ENCODE measurements at places on chromosomes 2 and 18.
A peak's percentile ranks its signal among the peaks of the same experiment; 100 is the strongest.

- no peak for DNase-seq
Measured at GRCh38 chr2:15624903-15625302, 33.2 kb downstream of the DDX1 start.

- no peak for DNase-seq
Measured at GRCh38 chr2:25379535-25379934, 37.8 kb upstream of the DNMT3A start.

GRCh38 chr2:172181840-172182239 is 79.1 kb upstream of the DLX2 start:
- no peak for DNase-seq

DNA sequence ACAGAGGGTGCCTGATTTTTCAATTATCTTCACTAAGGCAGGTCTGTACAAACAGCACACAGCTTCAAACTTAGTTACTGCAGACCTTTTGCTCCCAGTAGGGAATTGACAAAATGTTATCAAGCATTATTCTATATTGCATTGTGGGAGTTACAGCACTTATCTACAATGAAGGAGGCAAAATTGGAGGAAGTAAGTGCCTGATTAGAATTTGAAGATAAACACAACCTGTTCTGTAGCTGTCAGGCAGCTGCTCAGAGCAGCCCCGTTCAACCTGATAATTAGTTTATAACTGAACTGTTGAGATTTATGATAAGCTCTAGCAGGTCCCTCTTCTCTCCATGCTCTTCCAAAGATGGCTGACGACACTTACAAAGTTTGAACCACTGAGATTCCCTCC is 364.4 kb upstream of the CYRIA start:
- DNase-seq, result peak; percentile 26

GRCh38 chr2:27795868-27796277 is 24.4 kb downstream of the MRPL33 start:
- DNase-seq, result no peak

- no peak for DNase-seq
Measured at GRCh38 chr2:229348128-229348527, 77.0 kb upstream of the PID1 start.

- DNase-seq, result no peak
Measured at GRCh38 chr18:59810183-59810582, 89.6 kb upstream of the PMAIP1 start.

GRCh38 chr2:143473216-143473615 is 344.0 kb downstream of the ARHGAP15 start:
- no peak for DNase-seq

GRCh38 chr2:75788902-75789301 is 78.2 kb upstream of the GCFC2 start:
- no peak for DNase-seq

DNA sequence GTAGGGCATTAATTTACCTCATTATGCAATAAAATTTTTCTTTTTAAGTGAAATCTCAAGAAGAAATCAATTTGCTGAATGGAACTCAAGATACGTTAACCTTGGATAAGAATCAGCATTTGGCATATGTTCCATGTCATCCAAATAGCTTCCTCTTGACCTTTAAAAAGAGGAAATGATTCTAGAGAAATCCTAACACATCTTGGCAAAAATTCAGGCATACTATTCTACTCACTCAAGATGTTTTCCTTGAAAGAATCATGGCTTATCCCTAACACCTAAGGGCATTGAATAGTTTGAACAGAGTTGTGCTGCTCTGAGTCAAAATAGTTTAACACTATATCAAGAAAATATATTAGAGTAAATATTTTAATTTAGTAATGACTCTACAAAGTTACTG is 678.0 kb downstream of the EPHA4 start:
- no peak for DNase-seq

DNA sequence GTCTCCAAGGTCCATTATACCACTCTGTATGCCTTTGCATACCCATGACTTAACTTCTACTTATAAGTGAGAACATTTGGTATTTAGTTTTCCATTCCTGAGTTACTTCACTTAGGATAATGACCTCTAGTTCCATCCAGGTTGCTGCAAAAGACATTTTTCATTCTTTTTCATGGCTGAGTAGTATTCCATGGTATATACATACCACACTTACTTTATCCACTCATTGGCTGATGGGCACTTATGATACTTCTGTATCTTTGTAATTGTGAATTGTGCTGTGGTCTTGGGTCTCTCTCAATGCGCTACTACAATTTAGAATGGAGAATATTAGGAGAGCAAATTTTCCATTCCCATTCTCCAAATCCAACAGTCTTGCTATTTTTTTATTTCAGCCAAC is 76.4 kb downstream of the ZRANB3 start:
- no peak for DNase-seq

DNA sequence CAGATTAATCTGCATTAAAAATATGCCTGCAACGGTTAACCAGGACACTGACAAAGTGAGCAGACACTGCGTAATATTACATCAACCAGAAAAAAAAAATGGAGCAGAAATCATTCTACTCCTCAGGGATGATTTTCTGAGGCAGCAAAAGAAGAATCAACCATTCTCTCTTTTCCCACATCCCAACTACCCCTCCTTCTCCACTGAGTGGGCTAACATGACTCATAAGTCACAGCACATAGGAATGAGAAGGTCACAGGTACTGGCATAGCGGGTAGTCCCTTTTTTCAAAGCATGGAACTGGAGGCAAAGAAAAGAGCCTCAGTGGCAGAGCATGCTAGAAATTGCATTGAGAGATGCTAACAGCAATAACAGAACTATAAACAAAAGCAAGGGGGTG is 54.3 kb upstream of the TSPYL6 start:
- no peak for DNase-seq

DNA sequence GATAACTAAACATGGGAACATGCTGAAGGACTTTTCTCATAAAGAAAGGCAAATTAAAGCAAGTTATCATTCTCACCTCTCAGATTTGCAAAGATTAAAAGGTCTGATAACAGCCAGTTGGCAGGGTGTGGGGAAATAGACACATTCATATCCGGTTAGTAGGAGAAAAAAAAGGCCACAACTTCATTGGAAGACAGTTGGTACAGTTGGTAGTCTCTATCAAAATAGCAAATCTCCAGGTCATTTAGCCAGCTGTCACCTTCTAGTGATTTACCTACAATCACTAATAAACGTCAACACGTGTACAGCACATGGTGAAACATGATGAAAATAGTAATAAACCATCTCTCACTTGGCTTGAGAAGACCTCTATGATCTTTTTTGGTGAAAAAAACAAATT is 16.6 kb downstream of the INPP5D start:
- no peak for DNase-seq

DNA sequence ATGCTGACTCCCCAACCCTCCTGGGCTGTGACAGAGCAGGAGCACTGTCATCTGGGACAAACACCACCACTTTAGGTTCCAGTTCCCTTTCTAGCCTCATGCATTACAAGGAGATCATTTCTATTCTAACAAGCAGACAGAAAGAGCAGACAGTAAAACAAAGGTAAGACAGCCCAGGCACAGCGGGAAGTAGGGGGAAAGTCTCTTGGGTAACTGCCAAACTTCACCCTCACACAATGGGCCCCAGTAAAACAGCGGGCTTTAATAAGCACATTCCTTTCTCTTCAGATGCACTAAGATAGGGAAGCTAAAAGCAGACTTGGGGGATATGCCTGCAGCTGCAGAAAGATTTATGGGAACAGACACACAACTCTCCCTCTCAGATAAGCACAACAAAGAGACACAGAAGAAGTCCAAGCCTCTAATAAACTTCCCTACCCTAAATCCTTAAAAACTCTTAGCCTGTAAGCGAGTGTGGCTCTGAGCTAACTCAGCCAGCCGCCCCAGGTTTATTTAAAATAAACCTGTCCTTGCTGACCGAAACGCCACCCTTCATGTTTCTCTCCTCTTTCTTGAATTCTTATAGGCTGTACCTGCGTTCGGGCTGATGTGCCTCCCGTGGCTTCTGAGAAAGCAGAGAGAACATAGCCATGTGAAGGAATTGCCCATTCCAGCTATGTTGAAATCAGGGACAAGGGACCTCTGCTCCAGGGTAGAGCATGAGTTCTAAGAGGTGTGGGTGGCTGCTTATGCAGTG is 726.8 kb upstream of the DDX18 start:
- DNase-seq, result peak; percentile 3

DNA sequence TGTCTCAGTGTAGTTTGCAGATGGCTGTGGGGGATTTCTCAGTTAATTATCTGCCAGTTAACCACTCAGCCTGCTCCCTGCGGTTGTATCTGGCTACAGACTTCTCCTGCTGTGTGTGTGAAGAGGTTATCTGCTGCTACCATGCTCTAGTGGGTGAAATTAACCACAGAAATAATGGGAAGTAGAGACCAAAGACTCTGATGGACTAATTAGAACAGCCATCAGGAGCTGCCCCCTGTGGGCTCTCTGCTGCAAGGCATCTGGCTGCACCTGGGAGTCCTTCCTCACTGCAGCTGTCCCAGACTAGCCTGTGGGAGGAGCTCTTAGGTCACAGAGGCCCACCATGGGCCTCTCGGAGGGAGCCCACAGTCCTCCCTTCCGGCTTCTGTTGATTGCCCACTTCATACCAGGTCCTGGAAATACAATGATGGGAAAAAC is 66.6 kb downstream of the CTIF start:
- peak; percentile 95 for DNase-seq

GRCh38 chr2:37357530-37357929 is 13.1 kb downstream of the QPCT start:
- DNase-seq, result no peak

DNA sequence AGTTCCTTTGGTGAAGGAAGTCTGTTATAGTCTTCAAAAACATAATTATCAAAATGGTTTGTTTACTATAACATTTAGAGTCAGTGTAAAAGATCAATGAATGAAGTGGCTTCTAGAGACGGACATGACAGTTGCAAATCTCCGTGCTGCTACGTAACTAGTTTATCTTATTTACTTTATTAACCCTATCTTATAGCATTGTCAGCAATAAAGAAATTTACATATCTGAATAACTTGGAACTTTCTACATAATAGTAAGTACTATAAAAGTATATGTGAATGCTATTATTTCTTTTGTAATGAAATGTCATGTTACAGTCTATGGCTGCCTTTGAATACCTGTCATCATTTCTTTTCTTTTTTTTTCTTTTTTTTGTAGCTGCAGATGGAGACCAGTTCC is 246.8 kb downstream of the PTH2R start:
- DNase-seq, result no peak

- no peak for DNase-seq
Measured at GRCh38 chr2:215756346-215756730, 257.0 kb downstream of the MREG start.

- DNase-seq, result peak; percentile 7
Measured at GRCh38 chr2:122863532-122863931, 1108.1 kb downstream of the TSN start.

GRCh38 chr2:157172239-157172638 is 85.3 kb upstream of the GALNT5 start:
- no peak for DNase-seq

DNA sequence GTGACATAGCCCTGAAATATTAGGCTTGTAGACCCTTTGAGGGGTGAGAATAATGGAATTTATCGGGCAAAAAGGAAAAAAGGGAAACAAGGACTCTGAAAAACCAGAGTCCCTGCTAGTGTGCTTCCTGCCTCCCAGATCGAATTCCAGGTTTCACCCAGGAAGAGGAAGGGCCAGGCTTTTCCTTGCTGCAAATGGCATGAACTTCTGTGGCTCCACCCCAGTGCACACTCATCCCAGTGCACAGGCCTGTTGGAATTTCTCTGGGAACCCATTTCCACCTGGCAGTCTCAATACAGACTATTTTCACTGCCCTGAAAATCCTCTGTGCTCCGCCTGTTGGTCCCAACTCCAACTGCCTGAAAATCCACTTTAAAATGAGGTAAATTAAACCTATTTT is 29.9 kb downstream of the C18orf54 start:
- DNase-seq, result peak; percentile 44

DNA sequence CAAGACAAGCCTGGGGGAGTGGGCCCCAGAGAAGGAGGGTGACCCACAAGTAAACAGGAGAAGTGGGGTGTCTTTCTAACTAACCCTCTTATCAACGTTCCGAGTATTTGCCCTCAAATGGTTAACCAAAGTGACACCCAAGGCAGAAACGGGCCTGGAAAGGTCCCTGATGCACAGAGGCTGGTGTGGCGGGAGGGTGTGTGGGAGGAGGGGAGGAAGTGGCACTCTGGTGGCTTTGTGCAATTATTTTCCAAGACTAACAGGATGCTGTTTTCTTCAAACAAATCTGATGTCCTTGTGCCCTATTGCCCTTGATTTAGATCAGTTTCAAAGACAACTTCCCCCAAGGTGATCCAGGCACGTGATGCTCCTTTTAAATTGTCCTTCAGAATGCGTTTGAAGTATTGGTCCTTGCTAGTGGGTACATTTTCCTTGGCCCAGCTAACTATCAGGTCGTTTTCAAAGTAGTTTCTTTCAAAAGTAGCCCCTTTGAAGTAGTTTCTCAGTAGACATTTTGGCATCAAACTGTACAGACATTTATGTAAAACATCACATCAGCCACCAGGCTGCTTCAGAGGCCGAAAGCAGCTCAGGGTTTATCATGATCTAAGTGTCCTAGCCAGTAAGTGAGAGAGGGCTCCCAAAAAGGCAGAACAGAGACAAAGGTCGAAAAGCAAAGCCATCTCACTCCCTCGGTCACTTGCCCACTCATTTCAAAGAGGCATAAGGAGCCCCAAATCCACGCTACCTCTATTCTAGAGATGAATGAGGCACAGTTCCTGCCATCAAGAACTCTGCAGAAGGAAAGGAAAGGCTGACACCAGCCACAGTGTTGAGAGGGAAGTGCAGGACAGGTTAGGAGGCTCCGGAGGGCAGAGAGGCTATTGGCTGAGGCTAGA is 371.1 kb upstream of the ID2 start:
- DNase-seq, result no peak

DNA sequence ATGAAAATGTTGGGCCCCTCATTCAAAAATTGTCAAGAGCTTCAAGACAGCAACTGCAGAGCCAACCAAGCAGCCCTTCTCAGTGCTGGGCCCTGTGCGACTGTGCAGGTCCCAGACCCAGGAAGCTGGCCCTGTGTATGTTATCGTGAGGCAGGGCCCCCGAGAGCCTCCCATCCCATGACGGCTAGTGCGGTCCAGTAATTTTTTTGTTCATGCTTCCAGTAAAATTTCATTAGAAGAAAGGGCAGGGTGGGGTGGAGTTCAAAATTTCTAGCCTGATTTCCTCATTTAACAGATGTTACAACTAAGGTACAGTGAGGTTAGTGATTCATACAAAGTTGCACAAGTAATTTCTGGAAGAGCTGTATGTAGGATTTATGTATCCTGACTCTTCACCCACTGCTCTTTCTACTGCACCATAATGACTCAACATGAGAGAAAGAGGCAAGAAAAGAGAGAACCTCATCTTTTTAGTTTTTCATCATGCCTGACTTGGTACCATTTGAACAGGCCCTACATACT is 105.5 kb downstream of the ZEB2 start:
- no peak for DNase-seq

DNA sequence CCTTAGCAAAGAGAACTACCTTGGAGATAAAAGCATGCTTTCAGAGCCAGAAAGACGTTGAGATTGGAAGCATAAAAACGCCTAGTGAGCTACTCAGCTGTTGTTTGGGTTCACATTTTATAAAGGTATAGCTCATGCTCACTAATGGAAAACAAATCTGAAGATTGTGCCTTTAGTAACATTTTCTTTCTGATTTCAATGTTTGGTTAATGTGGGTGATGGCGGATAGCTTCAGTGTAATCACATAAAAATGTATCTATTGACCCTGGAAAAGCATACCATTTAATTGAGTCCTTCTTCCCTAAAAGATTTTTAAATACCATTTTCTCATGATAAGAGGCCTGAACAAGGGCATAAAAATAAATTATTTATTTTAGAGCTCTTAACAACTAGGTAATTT is 73.4 kb downstream of the DTNA start:
- no peak for DNase-seq
